Activated CD8-positive, alpha-beta memory T cell treated with anti-CD3 and anti-CD28 coated beads for 1 hour (primary cell): ENCODE measurements at places on chromosomes 13 and 19.

GRCh38 chr13:59279028-59279427 is 884.7 kb downstream of the DIAPH3 start:
- DNase-seq, result no peak

DNA sequence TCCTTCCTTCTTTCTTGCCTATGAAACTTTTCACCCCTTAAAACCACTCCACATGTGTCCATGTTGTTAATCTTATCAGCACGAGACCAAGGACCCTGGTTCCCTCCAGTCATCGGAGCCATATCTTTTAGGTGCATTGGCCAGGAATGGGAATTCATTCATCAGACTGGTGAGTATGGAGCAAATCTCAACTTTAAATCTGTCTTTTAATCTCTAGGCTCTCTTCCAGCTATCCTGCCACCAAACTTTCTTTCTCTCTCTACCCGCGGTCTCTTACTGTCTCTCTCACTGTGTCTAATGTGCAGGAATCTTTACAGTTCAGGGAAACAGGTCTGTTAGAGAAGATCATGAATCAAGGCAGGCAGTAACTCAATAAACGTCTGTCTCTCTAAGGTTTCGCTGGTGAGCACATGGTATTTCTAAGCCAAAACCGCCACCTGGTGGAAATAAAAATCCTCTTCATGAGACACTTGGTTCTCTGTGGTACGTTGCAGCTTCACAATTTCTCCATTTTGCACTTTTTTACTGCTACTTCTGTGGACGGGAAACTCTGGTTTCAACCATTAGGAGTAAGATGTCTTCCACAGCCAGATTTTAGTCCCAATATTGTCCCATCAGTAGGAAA is 16.1 kb downstream of the LGALS16 start:
- DNase-seq, result no peak

GRCh38 chr19:15452111-15453047 is 2.6 kb upstream of the WIZ start:
- no peak for DNase-seq

GRCh38 chr13:44899967-44900366 is 89.3 kb downstream of the NUFIP1 start:
- no peak for DNase-seq

DNA sequence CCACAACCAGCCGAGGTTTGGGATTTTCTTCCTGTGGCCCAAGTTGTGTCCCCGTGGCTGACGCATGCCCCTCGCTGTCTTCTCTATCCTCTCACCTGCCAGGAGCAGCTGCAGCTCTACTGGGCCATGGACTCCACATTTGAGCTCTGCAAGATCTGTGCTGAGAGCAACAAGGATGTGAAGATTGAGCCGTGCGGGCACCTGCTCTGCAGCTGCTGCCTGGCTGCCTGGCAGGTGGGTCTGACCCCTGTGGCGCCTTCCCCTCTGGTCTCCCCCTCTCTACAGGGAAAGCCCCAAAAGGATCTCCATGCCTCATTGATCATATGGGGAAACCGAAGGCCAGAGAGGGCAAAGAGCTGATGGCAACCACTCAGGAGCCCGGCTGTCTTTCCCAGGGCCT is 14.6 kb downstream of the CBLC start:
- DNase-seq, result no peak

- no peak for DNase-seq
Observed at GRCh38 chr13:89514534-89515312, 1832.8 kb upstream of the MIR17HG start.

GRCh38 chr13:111661776-111662175 is 341.3 kb downstream of the TEX29 start:
- no peak for DNase-seq

GRCh38 chr19:20472854-20473253 is 92.7 kb downstream of the ZNF737 start:
- no peak for DNase-seq

DNA sequence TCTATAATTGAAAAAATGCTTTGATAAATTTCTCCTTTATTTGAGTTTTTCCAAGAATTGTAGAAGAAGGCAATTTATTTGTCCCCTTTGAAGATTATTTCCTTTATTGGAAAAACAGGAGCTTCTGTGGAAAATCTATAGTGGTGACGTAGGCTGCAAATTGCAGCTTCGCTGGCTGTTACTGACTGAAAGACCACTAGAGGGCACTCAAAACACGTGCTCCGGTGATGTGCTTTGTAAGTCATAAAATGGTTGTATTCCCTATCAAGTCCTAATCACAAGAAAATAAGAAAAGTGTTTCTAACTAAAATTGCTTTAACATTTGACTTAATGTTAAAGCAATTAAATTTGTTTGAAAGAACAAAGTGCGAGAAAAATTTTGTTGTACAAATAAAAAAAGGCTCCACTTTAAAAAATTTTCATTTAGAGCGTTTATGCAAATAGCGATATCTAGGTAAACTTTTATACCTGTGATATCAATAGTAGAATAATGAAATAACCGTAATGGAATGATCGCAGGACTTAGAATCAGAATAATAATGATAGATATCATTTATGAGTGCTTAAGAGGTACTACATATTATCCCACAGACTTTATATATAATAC is 638.2 kb upstream of the SPRY2 start:
- DNase-seq, result no peak

GRCh38 chr19:1064661-1065605 is 2.0 kb upstream of the ARHGAP45 start:
- no peak for DNase-seq

DNA sequence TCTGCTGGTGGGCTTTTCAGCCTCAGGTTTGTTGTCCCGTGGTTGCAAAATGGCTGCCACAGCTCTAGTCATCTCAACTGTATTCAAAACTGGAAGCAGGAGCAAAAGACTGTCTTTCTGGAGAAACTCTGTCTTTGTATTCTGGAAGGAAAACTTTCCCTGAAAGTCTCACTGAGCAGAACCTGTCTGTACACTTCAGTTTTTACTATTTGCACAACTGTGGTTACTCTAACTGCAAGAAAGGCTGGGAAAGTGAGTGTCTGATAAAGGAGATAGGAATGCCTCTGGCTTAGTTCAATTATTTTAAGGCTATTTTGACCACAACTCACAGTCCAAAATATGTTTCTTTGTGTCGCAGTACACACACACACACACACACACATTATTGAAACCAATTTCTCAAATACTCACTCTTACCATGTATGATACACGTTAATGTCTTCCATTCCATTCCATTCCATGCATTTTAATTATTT is 49.7 kb upstream of the EHD2 start:
- no peak for DNase-seq
